Brain pericyte (primary cell): ENCODE measurements at places on chromosomes 4 and X.

- DNase-seq, result peak; percentile 78
Measured at GRCh38 chr4:187478292-187479140, 517.1 kb upstream of the ZFP42 start.

DNA sequence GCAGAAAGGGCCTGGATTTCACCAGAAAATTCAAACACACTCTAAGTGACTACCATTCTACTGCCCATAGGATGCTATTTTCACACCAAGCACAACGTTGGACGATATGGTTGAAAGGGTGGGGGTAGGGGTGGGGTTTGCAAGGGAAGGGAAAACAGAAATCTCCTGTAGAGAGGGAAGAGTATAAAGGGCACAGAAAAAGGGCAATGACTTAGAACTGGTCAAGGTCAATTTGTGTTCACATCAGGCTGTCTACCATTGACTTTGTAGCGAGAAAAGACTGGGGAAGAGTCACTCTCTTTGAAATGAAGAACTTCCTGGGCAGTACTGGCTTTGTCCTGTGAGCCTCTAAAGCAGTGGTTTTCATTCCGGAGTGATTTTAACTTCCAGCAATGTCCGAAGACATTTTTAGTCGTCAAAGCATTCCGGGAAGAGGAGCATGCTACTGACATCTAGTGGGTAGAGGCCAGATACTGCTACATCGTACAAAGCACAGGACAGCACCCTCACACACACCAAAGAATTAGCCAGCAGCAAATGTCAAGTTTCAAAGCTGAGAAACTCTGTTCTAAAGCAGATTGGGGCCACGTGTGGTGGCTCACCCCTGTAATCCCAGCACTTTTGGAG, 48.4 kb upstream of the SLC7A3 start:
- no peak for DNase-seq

DNA sequence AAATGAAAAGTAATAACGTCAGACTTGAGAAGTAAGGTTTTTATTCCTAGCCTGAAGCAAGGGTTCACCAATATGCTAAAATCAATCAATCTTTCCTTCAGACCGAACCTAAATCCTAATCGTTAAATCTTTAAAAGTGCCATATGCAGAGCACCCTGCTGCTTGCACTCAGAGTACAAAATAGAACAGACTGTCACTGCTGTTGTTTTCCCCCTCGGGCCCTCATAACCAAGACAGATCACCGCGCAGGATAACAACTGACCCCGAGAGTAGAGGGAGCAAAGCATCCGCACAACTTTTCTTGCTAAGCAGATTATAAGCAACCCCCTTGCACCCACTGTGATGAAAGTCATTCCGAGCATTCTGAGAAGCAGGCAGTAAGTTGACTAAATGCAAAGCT, 550.9 kb upstream of the NDST4 start:
- DNase-seq, result no peak

GRCh38 chrX:153921070-153921469, 5.0 kb downstream of the ARHGAP4 start:
- DNase-seq, result no peak

DNA sequence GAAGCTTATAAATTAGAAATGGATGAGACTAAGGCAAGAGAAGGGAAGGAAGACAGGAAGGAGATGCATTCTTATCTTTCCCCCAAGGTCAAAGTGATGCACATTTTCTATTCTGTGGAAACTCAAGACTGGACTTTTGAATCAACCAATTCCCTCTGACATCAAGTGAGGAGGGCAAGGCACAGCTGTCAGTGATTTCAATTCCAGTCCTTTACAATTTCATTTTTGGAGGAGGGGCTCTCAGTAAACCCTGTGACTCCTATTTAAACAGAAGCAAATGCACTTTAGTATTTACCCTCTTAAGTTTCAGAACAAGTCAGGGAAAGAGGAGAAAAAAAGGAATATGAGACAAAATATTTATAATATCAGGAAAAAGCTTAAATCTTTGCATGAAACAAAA, 134.0 kb downstream of the MGST2 start:
- no peak for DNase-seq

DNA sequence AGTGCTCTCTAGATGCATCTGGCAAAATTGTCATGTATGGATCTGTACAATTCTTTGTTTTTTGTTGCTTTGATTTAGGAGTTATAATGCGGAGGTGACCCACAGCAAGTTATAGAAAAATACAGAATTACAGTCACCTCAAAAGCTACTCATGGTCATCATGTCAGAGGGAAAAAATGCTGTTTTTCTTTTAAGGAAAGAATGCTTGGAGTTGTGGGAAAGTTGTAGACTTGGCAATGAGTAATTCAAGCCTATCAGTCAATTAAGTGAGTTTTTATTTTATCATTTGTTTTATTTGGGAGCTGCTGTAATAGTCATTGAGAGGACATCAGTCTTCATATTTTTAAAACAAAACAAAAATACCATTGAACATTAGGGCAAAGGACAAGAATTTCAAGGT, 16.4 kb downstream of the FHL1 start:
- no peak for DNase-seq

DNA sequence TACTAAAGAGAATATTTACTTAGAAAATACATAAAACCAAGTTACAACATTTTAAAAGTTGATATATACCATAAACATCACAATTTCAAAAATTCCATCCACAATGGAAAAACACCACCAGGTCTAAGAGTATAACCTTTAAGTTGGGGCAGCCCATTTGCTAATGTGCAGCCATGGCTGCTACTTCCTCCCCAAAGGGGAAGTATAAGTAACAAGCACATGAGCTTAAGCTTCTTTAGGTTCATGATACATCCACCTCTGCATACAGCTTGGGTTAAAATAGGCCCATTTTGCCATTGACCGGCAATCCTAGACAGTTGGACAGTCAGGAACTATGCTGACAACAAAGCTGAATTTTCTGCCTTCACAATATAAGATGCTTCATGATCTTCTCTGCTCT, 16.6 kb upstream of the GASK1B start:
- no peak for DNase-seq

GRCh38 chr4:14267373-14268060, 640.0 kb upstream of the BOD1L1 start:
- DNase-seq, result no peak

- no peak for DNase-seq
Measured at GRCh38 chr4:48012824-48013223, 3.7 kb downstream of the CNGA1 start.

GRCh38 chr4:140640150-140640748, 71.5 kb upstream of the UCP1 start:
- no peak for DNase-seq

DNA sequence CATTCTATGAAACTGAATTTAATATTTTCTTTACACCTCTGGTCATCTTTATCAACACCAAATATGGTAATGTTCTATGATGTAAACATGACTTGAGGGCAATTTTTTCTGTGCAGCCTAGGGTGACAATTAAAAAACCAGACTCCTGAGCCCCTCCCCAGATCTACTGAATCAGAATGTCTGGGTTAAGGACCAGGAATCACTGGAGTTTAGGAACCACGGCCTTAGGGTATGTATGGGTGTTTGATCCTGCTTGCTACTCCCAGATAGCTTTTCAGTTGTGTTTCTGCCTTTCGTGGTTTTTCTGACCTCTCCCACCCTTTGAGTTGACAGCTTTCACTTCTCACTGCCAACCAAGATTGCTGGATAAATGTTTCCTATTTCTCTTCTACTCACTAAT, 332.2 kb downstream of the DHX15 start:
- DNase-seq, result no peak

DNA sequence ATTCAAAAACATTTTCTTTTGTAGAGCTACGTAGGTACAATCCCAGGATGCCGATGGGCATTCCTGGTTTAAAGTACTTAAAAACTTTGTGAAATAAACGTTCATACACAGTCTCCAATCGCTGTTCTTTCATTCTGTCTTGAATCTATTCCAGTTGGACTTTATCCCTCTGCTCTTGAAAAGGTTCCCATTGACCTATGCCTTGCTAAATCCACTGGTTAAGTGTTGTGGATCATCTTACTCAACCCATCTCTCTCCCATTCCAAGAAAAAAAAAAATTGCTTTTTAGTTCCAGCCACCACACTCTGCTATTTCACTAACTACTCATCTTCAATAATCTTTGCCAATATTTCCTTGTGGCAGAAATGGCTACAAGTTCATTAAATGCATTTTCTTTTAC, 542.3 kb upstream of the GRIA3 start:
- DNase-seq, result no peak

- no peak for DNase-seq
Measured at GRCh38 chr4:140176735-140177134, 22.8 kb upstream of the MAML3 start.

- no peak for DNase-seq
Measured at GRCh38 chr4:83558059-83558653, 22.2 kb downstream of the GPAT3 start.

DNA sequence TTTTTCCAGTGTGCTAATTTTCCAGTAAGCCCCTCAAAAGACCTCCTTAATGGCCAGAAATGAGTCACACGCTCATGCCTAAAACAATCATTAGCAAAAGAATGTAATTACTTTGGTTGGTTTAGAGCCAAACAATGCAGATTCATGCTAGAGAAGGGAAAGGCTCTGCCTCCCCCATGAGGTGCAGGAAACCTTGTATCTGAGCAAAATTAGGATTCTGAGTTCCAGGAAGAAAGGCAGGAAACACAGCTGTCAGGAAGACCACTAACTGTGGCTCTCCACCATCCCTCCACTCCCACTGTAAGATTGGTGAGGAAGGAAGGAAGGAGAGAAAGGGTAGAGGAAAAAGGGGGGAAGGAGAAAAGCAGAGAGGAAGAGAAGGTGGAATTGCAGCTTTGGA, 104.9 kb upstream of the DHX15 start:
- DNase-seq, result no peak

GRCh38 chr4:851701-852430, 25.9 kb upstream of the CPLX1 start:
- no peak for DNase-seq

DNA sequence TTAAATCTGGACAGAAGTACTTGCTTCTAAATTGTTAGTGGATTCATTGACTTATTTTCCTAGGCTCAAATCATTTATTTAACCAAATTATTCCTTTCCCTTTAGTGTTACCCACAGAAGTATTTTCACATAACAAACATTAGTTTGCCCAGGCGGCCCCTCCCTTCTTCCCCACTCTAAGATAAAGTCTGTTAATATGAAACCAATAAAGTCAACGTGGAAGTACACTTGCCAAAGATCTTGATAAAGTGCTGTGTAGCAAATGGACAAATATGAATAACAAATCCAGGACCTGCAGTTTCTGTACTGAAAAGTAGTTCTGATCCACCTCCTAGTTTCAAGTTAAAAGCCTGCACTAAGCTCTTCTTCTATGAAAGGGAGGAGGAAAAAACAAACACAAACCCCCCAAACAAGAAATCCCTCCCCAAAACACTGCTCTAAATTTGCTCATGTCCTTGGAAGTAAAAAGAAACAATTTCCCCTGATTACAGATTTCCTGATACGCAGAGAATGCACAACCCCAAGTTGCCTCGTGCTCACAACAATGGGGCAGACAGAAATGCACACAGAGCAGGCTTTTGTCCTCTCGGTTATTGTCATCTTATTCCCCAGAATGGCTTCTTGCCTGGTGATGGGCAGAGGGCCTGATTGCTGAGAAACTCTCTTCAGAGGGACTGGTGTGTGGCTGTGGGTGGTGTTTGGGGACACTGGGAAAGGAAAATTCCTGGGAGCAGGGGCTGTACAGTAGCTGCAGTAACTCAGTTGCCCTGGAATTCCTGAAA, 23.2 kb downstream of the TMSB4X start:
- DNase-seq, result no peak

GRCh38 chr4:77121736-77122240, 35.2 kb upstream of the CCNG2 start:
- no peak for DNase-seq

- no peak for DNase-seq
Measured at GRCh38 chrX:108309144-108309543, 129.1 kb downstream of the COL4A6 start.

DNA sequence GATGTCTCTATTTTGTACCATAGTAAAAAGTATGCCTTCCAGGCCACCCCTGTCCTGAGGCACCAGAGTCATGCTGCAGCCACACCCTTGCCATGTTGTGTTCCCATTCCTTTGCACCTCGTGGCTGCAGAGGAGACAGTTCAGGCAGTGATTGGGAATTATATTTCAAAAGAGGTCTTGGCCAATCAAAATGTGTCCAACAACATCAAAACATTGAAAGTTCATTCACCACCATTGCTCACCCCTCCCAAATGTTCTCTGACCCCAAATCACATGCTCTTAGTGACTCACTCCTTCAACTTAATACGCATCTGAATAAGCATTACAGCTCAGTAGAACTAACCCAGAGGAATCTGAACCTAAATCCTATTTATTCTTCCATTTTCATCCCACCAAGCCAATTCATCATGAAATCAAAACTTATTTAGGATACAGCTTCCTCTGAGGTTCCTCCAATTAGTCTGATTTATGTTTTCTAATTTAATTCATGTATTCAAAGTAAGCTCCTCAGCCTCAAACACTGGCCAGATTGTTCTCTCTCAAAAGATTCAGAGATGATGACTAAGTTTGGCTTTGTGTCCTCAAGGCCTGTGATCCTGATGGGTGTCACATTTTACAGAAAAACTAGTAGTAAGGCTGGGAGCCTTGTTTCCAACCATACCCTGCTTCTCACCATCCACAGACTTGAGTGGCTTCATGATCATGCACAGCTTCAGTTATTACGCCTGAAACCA, 323.2 kb upstream of the INTU start:
- peak; percentile 33 for DNase-seq

DNA sequence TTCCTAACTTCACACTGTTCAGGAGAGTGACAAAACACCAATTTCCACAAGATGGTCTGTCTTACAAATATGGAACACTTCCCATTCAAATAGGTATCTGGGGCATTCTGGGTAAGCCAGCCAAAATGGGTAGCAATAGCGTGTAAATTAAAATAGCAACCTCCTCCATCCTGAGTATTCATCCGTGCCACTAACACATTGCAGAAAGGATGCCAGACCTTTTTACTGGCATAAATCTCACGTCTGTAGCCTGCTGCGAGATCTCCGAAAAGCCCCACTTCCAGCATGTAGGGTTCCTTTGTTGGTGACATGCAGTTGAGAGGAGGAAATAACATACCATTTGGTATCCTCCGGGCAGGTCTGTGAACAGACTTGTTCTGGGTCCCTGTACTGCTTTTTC, 52.7 kb upstream of the RAI2 start:
- no peak for DNase-seq

DNA sequence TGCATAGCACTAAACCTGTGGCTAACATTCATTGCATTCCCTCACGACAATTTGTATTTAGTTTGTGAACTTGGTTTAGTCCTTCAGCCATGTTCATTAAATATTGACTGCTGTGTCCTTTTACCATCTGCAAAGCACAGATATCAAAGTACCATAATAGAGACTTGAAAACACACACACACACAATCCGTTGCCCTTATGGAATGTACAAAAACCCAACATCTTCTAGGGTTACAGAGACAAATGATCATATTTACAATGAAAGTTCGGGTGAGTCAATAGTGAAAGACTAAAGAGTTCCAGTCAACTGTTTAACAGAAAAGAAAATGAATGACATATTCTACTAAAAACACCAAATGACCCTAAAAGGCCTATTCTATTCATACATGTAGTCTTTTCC, 50.8 kb upstream of the TXK start:
- no peak for DNase-seq

- no peak for DNase-seq
Measured at GRCh38 chrX:148768296-148768695, 267.9 kb downstream of the AFF2 start.

GRCh38 chr4:119314356-119314755, 7.6 kb downstream of the FABP2 start:
- no peak for DNase-seq
